ENCODE measurements at places on chromosomes 6 and 20.

DNA sequence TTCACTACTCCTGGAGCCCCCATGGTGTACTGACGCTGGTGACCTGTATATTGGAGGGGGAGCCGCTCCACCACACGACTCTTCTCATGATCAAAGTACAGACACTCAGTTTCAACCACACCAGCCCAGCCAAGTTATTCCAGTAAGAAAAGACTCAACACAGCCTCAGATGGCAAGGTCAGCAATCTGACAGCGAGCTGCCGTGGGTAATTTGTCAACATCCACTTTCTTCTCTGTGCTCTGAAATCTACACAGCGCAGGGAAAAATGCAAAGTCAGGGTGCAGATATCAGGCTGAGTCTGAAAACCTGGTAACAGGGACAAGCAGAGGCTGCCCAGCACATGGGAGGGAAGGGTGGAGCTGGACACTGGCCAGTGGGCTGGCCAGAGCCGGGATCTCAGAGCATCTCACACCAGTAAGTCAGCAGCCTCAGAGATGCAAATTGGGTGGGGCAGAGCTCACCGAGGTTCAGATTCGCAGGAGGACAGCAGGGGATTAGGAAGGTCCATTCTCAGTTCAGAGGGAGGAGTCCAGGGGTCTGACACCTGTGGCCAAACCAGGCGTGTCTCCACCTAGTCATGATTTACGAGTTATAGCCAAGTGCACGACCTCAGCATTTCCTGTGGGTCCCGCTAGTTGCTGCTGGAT lies 44.5 kb upstream of the RPS6KA2 start:
- no peak for DNase-seq

DNA sequence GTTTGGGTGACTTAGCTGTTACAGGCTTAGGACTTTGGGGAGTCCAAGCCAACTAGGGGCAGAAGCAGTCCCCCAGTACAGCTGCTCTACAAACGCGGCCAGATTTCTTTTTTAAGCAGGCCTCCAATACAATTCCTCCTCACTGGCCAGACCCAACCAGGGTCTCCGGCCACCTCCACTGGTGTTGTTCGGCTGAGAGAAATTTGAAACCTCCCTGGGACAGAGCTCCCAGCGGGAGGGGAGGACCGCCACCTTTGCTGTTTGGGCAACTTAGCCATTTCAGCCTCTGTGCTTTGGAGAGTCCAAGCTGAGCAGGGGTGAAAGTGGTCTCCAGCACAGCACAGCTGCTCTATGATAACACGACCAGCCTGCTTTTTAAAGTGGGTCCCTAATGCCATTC lies 59.4 kb upstream of the KHDRBS2 start:
- DNase-seq: no peak

GRCh38 chr6:36128793-36129192 lies 1.5 kb upstream of the MAPK13 start:
- no peak for DNase-seq

DNA sequence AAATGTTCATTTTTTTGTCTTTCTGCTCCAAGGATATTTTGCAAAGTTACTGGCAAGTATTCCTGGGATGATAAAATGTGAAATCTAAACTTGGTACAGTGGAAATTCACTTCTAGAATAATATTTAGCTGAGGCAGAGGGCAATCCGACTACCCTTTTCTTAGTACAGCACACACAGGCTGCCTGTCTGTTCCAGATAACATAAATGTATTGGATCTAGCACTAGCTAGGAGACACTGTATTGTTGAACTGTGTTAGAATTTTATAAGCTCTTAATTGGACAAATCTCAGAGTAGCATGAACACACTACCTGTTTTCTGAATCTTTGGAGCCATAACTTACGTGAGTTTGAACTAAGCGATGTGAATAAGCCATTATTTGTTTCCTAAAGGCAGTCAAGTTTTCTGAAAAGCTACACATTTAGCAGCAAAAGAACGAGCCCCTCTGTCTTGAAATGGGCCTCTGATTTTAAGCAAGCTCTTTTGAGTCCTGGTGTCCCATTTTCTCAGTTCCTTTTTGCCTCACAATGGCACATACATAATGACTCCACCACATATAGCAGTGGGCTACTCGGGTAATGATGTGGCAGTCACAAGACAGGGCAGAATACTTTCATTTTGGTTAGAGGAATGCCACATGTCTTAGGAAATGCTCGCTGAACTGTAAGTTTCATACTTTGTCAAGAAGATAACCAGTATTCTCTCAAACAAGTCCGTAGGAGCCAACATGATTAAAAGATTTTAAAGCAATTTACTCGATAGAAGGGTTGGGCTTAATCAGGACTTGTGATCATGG lies 116.5 kb upstream of the ESR1 start:
- DNase-seq: no peak

GRCh38 chr6:94272327-94272726 lies 853.0 kb upstream of the EPHA7 start:
- DNase-seq: no peak

- DNase-seq: no peak
Observed at GRCh38 chr20:24608926-24609667, 139.7 kb downstream of the SYNDIG1 start.

- DNase-seq: no peak
Observed at GRCh38 chr6:111468329-111469012, 14.5 kb downstream of the REV3L start.

GRCh38 chr20:31449511-31450414 lies 9.3 kb downstream of the DEFB123 start:
- DNase-seq: no peak

DNA sequence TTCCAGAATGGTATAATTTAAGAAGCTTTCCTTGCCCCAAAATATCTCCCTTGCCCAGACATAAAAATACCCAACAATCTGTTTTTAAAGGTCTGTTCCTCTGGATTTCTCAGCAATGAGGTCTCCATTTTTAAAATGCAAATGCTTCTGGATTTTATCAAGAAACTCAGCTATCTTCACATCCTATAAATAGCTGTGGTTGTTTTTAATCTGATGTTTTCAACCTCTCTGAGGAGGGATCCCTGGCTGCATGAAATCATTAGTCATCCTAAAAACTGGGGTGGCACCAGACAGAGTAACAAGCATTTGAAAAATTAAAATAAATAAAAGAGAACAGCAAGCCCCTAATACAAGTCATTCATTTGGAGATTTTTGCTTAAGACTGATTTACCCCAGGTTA lies 168.5 kb upstream of the ID4 start:
- no peak for DNase-seq

DNA sequence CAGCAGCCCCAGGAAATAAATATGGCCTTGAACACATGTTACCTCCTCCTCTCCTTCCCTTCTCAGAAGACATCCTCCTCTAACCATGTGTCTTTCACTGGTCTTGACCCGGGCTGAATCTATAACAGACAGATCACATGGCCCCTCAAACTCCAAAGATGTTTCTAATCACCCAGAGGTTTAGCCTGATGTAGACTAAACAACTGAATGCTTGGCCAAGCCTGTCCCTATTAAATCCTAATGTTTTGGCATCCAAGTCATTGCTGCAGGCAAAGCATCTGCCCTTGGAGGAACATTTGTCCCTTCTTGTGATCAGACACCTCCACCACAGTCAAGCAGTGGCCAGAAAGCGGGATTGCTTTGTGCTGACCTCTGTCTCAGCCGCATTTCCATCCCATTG lies 65.5 kb downstream of the ANKRD60 start:
- DNase-seq: no peak

DNA sequence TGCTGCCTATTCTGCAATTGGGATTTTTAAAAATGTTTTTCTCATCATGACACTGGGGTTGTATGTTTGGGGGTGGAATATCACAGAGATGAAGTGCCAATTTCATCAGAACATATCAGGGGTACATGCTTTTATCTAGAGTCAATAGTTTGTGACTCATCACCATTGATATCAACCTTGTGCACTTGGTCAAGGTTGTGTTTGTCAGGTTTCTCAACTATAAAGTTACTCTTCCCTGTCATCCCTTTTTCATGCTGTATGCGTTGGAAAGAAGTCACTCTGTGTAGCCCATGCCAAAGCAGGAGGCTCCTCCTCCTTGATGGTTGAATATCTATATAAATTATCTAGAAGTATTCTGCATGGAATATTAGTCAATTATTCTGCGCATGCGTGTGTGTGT lies 145.4 kb upstream of the TSHZ2 start:
- DNase-seq: no peak

DNA sequence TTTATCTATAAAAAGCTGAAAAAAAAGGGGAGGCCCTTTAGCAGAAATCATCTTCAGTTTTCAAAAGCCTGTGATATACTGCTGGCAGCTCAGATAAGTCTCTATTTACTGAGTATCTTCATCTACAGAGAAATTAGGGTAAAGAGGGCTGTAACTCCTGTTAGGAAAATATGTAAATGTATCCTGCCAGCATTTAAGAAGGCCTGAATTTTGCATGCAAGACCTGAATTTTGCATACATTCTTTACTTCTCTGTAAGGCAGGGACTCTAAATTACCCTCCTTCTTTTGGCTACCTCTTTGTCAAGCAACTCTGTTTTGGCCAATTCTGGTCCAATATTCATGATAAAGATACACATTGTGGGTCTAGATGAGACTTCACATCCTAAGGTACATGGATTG lies 150.6 kb upstream of the SPACA1 start:
- no peak for DNase-seq

- no peak for DNase-seq
Observed at GRCh38 chr6:168599118-168599494, 158.1 kb downstream of the SMOC2 start.

GRCh38 chr6:119119989-119120388 lies 41.5 kb upstream of the FAM184A start:
- DNase-seq: no peak

GRCh38 chr6:25578538-25578937 lies 73.5 kb upstream of the SCGN start:
- DNase-seq: no peak

Data from amniotic stem cell (primary cell).